ENCODE measurements at places on chromosomes 16 and 17.

DNA sequence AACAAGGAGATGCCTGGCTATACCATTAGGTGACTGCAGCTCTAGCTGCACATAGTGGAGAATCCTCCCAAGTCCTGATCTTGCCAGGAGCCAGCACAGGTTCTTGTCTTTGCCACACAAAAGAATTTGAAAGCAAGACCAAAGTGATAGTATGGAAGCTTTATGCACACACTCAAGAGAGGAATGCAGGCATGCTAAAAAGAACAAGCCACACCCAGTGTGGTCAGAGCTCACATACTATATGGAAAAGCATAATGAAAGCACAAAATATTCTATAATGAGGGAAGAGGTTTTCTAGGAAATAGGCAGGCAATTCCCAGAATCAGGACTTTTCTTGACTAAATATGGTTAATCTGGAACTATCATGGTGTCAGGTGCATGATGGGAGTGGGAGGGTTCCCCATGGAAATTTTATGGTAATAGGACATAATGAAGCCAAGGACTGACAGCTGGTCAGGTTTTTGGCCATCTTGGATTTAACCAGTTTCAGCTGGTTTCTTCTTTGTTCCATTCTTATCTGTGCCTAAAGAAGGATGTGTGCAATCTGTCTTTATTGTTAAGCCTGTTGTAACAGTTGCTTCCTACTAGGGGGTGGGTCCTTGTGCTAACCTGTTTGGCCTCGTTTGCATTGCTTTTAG is 171.6 kb downstream of the ZNF18 start:
- DNase-seq: no peak

GRCh38 chr17:69558796-69559195 is 144.3 kb downstream of the MAP2K6 start:
- no peak for DNase-seq

- DNase-seq: no peak
Measured at GRCh38 chr17:1467898-1468492, 12.0 kb upstream of the CRK start.

DNA sequence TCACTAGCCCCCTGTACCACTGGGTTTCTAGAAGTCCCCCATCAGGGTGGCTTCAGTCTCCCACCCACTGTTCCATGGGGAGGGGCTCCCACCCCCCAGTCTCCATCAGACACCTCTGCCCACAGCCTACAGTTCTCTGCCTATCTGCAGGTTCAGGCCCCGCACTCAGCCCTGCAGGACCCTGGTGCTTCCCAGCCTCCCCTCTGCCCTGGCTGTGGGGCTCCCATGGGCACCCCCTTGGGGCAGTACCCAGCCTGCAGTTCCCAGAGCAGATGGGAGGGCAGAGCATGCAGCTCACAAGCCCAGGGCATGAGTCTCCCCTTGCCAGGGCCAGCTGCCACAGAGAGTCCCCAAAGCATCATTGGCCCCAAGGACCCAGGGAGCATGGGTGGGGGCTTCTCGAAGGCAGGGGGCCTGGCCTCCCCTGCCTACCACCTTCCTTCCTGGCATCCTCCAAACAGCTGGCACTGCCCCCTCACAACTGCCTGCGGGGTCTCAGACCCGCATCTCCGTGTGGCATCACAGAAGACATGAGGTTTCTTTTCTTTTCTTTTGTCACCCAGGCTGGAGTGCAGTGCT is 2.8 kb upstream of the MRPL28 start:
- DNase-seq: no peak

GRCh38 chr17:64164596-64165285 is 34.8 kb upstream of the ERN1 start:
- DNase-seq: no peak

DNA sequence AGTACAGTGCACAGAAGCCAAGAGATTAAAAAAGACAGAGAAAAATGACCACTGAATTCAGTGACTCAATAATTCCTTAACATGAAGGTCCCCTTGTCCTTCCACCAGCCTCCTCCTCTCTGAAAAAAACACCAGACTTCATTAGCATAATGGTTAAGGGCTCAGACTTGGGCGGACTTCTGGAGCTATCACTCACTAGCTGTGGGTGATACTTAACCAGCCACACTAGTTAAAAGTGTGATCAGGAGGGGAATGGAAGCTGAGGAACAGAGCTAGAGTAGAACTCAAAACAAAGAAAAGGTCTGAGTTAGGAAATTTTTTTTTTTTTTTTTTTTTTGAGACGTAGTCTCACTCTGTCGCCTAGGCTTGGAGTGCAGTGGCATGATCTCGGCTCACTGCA is 23.2 kb downstream of the ZNF652 start:
- no peak for DNase-seq

DNA sequence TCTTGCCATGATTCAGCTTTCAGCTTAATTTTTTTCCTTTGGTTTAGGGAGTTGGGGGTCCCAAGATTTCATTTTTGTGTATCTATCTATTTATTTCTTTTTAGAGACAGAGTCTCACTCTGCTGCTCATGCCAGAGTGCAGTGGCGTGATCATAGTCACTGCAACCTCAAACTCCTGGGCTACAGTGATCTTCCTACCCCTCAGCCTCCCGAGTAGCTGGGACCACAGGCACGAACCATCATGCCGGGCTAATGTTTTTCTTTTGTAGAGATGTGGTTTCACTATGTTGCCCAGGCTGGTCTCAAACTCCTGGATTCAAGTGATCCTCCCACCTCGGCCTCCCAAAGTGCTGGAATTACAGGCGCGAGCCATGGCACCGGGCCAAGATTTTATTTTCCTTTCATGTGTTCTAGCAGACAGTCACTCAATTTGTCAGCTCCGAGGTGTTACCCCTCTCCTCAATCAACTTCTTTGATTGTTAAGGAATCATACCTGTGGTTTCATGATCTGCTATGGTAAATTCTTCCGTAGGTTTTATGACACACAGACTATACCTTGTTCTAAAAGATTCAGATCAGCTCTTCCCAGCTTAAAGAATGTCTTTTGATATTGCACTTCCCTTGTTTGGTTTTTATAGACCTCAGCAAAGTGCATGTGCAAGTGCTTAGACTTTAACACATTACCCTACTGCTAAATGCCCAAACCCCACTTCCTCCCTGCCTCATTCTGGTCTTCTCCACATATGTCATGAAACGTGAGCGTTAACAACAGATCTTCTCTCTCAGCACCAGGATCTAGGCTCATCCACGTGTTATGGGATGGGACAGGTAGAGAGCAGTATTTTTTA is 13.0 kb downstream of the UNC45B start:
- no peak for DNase-seq

GRCh38 chr16:53743149-53743566 is 39.2 kb downstream of the FTO start:
- DNase-seq: no peak

DNA sequence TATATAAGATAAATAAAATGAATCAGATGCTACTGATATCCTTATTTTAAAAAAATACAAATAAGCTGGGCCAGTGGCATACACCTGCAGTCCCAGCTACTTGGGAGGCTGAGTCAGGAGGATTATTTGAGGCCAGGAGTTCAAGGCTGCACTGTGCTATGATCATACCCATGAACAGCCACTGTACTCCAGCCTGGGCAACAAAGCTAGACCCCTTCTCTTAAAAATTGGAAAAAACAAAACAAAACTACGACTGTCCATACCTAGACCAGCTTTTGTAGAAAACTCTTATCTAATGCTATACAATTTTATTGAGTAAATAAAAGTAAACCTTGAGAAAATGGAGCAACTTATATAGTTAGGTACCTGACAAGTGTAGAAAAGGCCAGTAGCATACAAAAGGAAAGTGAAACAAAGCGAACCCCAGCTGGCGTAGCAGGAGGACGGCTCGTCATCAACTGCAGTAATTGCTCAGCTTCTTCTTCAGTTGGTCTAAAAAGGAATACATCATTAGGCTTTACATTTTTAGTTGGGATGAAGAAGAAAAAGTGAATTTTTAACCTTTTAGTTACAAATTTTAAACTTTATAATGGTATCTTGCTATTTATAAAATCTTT is 23.6 kb downstream of the INTS2 start:
- DNase-seq: no peak

DNA sequence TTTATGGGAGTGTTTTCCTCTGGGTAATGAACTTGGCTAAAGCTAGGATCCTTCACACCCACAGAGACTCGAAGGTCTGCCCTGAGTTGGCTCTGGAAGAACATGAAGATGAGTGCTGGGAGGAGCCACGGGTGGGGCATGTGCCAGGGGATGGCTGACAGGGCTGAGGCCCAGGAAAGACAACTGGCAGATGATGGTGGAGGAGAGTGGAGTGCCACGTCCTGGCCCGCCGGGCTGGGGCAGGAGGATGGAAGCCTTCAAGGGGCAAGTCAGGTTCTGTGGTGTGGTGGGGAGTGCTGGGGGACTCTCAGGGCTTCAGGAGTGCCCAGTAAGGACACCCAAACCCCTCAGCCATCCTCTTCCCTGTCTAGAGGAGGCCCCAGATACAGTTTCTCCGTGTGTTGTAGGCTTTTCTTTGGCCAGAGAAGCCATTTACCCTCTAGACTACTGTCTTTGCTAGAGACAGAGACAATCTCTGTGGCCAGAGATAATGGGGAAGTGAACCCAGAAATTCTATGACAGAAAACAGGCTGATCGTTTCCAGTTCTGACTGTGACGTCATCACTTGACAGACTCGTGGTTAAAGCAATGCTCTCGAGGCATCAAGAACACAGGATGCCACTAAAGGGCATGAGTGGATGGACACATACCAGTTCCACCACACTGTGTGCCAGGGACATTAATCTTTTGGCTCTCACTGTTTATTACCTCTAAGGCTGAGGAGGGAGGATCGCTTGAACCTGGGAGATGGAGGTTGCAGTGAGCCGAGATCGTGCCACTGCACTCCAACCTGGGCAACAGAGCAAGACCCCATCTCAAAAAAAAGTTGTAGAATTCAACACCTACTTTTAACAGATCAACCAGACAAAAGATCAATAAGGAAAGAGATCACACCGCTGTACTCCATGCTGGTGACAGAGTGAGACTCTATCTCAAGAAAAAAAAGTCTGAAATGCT is 18.6 kb upstream of the SLC5A10 start:
- DNase-seq: no peak

- no peak for DNase-seq
Measured at GRCh38 chr17:43974382-43975266, 20.9 kb upstream of the PYY start.

DNA sequence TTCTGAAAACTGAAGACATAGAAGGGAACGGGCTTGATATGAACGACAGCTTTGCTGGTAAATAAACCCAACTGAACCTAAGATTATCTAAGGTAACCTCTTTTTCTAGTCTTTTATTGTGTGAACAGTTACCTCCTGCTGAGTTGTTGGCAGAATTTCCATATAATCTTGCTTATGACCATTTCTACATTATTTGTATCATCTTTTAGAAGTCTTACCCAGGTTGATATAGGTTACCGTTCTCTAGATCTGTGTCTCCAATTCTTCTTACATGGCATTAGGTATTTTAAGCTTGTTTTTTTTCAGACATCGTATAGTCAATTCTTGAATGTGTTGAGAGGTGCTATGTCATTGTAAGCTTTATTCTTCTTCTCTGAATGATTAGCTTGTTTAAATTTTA is 24.3 kb downstream of the TTC19 start:
- no peak for DNase-seq

DNA sequence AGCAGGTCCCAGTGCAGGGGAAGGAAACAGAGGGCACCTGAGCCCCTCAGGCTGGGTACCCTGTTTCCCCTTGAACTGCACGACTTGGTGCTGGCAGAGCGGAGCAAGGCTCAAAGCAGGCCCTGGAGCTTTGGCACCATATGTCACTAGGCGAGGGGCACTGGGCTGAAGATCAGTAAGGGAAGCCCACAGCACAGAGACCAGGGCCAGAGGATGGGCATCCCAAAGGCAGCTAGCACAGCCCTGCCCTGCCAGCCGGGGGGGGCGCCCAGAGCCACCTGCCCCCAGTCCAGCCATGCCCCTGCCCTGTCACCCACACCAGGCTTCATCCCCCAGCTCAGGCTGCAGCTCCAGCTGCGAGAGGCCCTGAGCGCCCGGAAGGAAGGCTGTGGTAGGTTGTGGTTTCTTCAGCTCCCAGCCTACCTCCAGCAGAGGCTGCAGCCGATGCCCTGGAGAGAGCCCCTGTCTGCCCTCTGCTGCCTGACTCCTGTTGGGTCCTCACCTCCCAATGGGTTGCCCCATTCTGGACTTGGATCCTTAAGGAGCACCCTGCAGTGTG is 10.9 kb downstream of the NHERF1 start:
- no peak for DNase-seq

GRCh38 chr16:55433535-55433934 is 45.5 kb upstream of the MMP2 start:
- no peak for DNase-seq

DNA sequence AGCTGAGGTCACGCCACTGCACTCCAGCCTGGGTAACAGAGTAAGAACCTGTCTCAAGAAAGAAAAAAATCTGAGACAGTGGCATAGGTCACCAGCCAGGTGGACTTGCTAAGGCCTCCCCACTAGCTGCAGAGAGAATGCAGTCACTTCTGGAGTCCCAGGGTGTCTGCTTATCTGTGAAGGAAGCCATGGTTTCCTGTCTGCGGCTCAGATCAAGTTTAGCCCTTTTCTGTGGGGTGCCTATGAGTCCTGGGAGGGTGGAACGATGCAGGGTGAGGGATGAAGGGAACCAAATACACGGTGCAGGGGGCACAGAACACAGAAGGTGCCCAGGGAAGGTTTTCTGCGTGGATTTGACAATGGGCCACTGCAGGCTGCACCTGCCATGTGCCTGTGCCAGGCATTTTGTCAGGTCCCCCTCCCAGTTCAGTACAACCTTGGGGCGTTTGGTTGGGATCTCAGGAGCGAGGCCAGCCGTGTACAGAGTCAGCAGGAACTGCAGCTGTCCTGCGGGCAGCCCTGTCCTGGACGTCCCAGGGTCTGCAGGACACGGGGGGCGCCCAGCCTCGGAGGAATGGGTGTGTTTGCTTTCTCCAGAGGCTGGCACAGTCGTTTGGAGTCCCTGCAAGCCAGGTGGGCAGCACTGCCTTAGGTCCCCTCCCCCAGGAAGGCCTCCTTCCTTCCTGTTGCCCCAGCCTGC is 41.8 kb downstream of the RAB11FIP4 start:
- no peak for DNase-seq

DNA sequence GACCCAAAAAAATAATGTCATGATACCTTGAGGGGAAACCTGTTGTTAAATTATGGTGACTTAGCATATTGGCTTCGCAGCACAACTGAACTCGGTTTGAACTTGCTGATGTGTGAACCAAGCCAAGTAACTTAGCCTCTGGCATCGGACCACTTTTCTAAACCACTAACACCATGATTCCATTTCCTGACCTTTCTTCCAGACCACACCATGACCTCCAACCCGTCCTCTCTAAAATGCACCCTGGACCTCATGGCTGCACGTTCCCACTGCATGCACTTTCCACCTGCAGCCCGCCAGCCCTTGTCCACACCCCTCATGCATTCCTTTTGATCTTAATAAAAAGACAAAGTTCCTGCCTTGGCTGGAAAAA is 29.3 kb downstream of the DYNLRB2 start:
- no peak for DNase-seq

DNA sequence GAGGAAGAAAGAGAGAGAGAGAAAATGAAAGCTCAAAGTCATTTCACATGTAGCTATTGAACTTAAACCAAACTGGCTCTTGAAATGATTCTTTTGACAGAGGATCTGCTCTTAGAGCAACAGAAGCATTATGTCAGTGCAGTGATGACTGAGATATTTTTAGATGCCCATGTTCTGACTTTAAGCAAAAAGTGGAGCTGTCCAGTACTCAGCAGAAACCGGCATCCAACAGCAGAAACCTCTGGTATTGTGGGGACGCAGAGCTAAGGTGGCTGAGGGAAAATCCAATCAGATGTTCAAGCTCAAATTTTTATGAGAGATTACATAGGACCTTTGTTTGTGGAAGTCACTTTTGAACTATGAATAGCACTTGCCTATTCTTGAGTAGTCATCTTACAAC is 69.8 kb upstream of the ANKFN1 start:
- no peak for DNase-seq

All from urinary bladder (tissue), 4 donors.